ENCODE measurements at places on chromosomes 2 and 18.

GRCh38 chr2:54924121-54924520, 126.1 kb downstream of the RTN4 start:
- H3K4me1 ChIP-seq, result peaks cover 7% of the 10 kb centered on the region
- H3K36me3 ChIP-seq, result peaks cover 20% of the 10 kb centered on the region
- DNase-seq, result no peak
- H3K27me3 ChIP-seq, result peaks cover 18% of the 10 kb centered on the region
- H3K4me3 ChIP-seq, result no peak overlapping the region

DNA sequence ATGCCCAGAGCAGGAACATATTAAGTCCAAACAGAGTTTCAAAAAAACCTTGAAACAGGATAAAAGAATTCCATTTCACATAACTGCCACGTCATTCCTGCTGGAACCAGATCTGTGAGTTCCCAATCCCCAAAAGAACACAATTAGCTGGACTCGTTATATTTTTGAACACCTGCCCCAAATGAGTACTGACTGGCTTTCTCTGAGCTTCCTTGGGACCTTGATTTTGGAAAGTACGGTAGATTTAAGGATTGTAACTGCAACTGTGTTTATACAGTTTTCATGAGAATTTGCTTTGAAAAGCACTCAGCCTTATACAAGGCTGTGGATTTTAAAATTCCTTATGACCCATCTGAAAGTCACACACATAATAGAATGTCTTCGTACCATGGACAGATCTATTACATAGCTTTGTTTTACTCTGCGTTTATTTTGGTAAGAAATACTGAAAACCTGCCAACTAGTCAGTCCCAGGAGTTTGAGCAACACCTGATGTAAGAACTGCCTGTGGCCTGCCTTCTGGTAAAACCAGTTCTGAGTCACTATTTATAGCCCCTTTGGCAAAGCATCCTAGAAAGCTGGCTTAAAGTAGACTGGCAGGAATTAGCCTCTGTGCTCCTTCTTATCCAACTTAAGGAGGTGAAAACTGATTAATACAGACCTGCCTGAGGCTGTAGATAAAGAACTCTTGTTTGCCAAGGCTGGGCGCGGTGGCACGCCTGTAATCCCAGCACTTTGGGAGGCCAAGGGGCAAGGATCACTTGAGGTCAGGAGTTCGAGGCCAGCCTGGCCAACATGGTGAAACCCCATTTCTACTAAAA, 48.1 kb downstream of the MERTK start:
- DNase-seq, result peak; percentile 74
- H3K36me3 ChIP-seq, result no peaks in the 10 kb centered on the region
- H3K27ac ChIP-seq, result no peak overlapping the region
- H3K4me3 ChIP-seq, result no peak overlapping the region
- peaks cover 9% of the 10 kb centered on the region for H3K4me1 ChIP-seq

DNA sequence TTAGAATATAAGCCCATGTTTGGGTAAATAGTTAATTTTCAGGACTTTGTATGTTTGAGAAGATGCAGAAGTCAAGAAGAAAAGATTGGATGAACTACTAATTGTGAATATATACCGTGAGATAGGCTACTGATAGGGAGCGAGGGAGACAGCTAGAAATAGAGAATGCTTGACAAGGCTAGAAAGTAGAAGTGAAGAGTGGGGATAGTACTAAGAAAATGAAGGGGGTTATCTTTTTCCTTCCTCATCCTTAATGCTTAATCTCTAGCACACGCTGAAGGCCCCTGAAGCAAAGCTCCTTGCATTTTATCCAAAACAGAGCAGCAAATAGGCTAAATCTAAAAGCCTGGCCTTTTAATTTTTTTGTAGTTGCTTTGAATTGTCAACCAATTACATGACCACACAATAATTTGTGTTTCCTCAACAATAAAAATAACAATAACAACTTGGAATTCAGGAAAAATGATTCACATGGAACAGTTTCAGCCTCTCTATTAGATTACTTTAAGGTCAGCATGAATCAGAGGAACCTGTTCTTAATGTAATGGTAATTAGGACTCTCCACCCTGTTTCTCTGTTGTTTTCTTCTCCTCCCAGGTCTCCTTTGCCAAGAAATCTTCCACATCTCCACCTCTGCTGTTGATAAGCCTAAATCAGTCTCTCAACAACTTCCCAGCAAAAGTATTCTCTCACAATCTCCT, 1071.3 kb upstream of the ZEB2 start:
- no peak overlapping the region for H3K4me3 ChIP-seq
- no peak overlapping the region for H3K27ac ChIP-seq

GRCh38 chr2:88669482-88670214, 21.8 kb upstream of the RPIA start:
- no peak overlapping the region for H3K4me3 ChIP-seq
- no peaks in the 10 kb centered on the region for H3K4me1 ChIP-seq
- H3K27ac ChIP-seq, result no peak overlapping the region
- DNase-seq, result peak; percentile 22
- H3K36me3 ChIP-seq, result no peaks in the 10 kb centered on the region

DNA sequence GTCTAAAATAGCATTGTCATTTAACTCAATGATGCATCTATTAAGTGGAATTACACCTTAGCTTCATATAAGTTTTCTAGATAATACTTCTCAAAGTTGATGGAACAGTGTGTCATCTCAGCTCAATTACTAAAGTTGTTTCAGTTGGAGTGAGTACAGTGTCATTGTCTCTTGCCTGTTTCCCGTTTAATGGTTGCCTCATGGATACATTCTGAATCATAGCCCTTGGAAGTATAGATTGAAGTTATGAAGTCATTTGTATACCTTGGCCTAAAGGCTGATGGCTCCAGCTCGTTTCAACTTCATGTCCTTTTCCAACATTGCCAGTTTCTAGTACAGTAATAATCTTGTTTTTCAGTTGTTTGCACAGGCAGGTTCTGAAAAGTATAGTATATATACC, 130.5 kb upstream of the NOSTRIN start:
- H3K36me3 ChIP-seq, result peaks cover 6% of the 10 kb centered on the region
- DNase-seq, result peak; percentile 10
- no peak overlapping the region for H3K4me3 ChIP-seq
- no peaks in the 10 kb centered on the region for H3K27me3 ChIP-seq

DNA sequence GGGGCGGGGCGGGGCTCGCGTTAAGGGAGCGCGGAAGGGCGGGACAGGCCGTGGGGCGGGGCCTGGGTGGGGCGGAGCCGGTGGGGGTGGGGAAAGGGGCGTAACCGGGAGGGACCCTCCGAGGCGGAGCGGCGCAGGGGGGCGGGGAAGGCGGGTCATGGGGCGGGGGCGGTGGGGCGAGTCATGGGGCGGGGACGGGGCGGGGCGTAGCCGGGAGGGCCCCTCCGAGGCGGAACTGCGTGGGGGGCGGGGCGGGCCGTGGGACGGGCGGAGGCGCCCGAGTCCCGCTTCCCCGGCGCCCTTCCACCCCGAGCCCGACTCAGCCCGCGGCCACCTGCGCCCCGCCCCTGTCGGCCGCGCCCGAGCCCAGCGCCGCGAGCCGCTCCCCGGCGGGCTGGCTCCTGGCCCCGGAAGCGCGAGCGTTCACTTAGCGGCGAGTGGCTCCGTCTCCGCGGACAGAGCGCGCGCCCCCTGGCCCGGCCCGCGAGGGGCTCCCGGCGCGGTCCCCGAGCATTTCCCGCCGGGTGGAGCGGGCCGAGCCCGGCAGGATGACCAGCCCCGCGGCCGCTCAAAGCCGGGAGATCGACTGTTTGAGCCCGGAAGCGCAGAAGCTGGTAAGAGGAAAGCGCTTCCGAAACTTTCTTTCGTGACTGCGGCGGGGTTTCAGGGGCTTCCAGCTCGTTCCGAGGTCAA, 64.7 kb downstream of the LRRFIP1 start:
- peak overlapping the region; percentile 95 for H3K27ac ChIP-seq
- peaks cover 69% of the 10 kb centered on the region for H3K4me1 ChIP-seq
- peak overlapping the region; percentile 93 for H3K4me3 ChIP-seq
- peaks cover 9% of the 10 kb centered on the region for H3K36me3 ChIP-seq
- no peaks in the 10 kb centered on the region for H3K27me3 ChIP-seq
- DNase-seq, result peak; percentile 82

- no peak for DNase-seq
- H3K27ac ChIP-seq, result no peak overlapping the region
- H3K36me3 ChIP-seq, result no peaks in the 10 kb centered on the region
- no peak overlapping the region for H3K4me3 ChIP-seq
- no peaks in the 10 kb centered on the region for H3K4me1 ChIP-seq
These were observed 344.0 kb upstream of the DDX18 start for GRCh38 chr2:117470311-117471095.

Data from HFFc6 (cell line).